ENCODE measurements at places on chromosomes 7 and 10. TPM values are rescaled to one million over a fixed set of nuclear protein-coding genes. Genes with fewer than 3 reads are reported as not detected.

The VPS37D gene
- total RNA-seq, result 2.3 TPM

The MMRN2 gene
- 4.8 TPM for total RNA-seq

The PTN gene
- total RNA-seq, result 0.35 TPM

The FRMD4A gene
- total RNA-seq, result 4.9 TPM
